ENCODE measurements at places on chromosomes 12 and 14.

DNA sequence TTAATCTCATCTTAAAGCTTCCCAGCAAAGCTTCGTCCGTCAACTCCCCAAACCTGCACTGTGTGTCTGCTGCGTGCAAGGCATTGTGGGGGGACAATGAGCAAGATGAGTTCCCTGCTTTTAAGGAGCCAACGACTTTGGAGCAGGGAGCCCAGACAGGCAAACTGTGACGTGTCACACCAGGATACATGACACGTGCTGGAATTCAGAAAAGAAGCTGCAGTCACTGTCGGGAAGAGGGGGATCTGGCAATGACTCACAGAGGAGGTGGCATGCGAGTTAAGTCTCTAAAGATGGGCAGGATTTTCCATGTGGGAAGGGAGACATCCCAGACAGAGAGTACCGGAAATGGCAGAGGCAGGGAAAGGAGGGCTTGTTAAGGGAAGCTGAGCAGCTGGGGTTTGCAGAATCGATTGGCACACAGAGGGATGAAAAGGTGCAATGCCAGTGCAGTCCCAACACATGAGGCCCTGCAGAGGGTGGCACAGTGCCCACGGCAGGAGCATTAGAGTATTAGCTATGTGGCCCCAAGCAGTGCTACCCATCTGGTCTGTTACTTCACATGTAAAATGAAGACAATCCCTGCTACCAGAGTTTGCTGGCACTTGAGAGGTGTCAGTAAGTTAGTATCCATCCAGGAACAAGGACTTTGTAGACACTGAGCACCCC, 52.9 kb downstream of the SETD3 start:
- no peak for DNase-seq

DNA sequence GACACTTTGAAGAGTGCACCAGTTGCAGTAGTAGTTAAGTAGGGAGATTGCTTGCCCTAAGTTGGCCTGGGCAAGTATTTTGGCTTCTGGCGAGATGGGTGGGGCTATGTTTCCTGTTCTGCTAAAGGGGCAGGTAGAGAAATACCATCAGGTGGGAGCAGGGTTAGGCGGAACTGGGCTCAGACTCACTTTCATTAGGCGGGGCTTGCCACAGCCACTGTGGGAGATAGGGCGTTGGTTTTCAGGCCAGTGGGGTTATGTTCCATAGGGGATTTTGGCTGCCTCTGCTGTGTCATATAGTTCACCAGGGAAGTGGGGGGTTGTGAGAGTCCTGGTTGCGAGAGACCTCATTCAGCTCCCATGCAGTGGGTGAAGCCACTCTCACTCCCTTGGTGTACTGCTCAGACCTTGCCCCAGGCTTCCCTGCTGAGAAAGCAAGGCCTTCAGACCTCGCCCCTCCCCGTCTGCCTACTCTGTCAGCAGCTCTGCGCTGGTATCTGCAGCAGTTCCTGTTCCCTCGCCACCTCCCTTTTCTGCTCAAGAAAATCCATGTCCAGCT, 43.3 kb downstream of the AEBP2 start:
- no peak for DNase-seq

DNA sequence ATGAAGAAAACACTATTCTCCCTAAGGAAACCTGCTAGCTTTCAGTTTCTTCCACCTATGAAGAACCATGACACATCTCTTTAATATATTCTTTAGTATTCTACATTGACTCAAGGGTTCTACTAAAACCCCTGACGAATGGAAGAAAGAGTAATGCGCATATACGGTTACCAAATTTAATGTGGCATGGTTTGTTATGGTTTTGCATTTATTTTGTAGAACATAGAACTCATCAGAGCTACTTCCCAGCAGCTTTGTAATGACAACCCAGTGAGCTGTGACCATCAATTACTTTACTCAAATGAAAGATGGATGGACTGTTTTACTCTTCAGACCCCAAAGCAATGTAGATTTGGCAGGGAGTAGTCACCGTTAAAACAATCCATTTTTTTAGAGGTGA, 19.2 kb downstream of the PTHLH start:
- DNase-seq = no peak

DNA sequence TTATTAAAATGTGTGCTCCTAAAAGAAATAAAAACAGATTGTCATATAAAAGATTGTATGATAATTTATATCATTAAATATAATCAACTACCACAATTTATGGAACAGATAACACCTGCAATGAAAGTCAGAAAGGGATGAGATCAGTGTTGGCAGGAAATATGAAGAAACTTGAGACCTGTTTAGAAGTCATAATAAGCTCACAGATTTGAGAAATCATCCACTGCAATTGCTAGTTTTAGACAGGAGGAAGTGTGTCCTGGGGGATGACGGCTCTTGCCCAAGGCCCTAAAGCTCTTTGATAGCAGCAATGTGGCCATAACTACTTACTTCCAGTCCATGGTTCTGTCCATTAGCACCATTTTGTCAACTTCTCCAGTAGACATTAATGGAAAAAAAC, 122.8 kb upstream of the SOX5 start:
- DNase-seq = no peak

DNA sequence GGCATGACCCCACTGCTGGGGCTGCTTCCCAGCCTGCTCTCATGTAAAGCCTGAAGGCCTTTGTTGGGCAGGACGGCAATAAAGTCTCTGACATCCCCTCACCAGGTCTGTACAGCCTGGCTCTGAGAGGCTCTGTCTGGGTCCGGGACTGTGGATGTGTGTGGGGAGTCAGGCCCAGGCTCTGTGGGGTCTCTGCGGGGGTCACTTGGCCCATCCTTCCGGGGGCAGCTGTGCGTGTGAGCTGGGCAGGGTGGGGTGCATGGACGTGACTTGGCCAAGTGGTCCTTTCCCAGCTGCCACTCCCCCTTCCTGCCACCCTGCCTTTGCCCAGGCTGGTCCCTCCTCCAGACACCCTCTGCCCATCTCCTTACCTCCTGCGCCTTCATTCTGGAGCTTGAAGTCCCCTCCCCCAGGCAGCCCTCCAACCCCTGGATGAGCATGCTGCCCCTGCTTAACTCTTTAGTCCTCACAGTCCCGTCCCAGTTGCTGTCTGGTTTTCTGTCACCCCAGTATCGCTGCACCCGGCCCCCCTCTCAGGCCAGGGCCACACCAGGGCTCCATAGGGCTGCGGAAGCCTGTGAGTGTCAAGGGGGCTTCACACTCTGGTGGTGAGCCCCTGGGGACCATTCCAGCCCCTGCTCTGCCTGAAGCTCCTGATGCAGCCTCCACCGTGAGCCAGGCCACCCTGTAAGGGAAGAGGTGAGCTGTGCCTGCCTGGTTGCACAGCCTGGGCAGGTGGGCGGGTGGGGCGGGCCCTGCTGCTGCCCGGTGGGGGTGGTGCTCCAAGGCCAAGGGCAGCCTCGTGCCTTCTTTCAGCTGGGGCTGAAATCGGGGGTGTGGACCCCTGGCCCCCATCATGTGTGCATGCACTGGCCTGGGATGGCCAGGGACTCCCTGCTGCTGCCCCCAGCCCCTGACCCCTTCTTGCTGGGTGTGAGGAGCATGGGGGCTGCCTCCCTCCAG, 25.5 kb upstream of the KIF26A start:
- no peak for DNase-seq

DNA sequence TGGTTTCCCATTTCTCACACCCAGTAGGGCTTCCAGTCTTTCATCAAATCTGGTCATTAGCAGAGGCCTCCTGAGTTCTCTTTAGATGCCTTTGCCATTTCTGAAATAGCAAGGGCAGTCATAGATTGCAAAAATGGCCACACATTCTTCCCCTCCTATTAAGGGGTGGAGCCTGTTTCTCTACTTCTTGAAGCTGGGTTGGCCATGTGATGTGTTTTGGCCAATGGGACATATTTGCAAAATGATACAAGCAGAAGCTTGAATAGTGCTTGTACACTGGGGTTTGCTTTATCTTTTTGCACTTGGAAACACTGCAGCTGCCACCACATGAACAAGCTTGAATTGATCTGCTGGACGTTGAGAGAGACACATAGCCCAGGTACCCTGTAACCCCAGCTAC, 109.3 kb downstream of the VRK1 start:
- DNase-seq = no peak

- no peak for DNase-seq
Observed at GRCh38 chr12:24848941-24849477, 99.9 kb downstream of the BCAT1 start.

GRCh38 chr14:21098076-21098891, at the start of gene ZNF219:
Gene ZNF219, minus strand, starts transcription at chr14:21098655. Its CDS starts 5,064 bp downstream, at chr14:21093591.
- no peak for DNase-seq

DNA sequence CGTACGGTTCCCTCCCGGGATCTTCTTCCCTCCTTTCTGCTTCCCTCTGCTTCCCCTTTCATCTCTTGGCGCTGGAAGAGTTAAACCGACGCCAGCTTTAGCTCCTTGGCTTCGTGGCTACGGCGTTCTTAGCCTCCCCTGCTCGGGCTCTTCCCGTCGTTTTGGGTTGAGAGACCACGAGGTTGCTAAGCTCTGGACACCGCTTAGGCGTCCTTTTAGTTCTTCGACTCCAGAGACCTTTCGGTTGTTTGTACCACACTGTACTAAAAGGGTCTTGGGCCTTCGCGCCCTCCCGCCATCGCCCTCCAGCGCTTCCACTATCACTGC, 545 bp downstream of the CPSF2 start:
- DNase-seq = peak; percentile 62

DNA sequence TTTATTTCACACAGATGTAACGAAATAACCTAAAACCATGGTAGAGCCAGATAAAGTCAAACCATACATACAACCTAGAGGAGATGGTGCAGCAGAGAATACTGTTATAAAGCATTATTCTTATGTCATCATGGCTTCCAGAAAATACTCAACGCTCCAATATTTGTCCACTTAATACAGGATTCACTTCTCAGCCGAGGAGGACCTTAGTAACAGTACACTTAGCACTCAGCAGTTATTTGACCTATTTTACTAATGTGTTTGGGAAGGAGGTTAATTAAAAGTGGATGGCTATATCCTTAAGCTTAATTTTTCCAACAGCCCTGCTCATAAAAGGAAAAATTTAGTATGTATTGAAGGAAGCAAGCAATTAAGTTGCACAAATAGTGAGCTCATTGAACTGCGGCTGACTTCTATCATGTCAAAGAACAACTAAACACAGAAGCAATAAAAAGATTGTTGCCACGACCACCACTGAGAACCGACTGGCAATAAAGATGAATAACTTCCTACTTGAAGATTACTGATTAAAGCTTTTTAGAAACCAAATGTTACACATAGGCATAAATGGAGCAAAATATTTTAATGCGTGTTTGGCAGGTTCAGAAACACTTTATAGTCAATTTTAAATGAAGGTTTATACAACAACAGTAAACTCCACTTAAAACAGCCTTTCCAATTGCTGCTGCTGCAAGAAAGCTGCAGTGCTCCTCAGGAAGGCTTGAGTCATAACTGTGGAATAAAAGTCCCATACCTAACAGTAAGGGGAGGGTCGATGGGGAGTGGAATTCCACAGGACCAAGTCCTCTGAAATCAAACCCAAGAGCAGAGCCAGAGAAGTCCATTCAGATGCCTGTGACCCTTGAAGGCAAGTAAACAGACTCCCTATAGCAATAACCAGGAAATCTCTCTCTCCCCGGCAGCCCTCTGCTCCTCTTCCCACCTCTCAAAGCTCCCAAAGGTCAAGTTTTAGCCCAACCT, 218.9 kb upstream of the CDKN3 start:
- DNase-seq = no peak

GRCh38 chr12:31311634-31312258, 14.2 kb downstream of the SINHCAF start:
- DNase-seq = no peak

- peak; percentile 78 for DNase-seq
Observed at GRCh38 chr12:128069359-128069997, 197.5 kb upstream of the TMEM132C start.

DNA sequence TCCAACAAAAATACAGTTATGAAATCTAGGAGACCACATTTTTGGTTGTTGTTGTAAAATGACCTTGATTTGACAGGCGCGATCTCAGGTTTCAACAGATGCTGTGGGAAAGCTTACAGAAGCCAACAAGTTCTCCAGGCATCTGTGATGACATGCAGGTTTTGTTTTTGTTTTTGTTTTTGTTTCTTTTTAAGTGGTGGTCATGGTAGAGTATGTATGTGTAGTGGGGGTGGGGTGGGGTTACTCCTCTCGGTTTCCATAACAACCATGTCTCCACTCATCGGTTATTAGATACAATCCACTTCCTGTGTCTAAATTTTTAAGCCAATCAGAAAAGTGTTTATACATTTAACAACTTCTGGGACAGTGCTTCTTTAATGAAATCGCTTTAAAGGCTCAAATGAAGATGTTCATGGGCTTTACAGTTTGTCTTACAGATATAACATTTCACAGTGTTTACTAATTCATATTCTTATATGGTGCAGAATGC, 199.9 kb upstream of the FOXN3 start:
- DNase-seq = no peak

- DNase-seq = peak; percentile 48
Observed at GRCh38 chr14:64970776-64971477, 1.2 kb downstream of the RAB15 start.

GRCh38 chr14:106024983-106025604, 498.7 kb downstream of the TMEM121 start:
- DNase-seq = no peak

- no peak for DNase-seq
Observed at GRCh38 chr14:74963705-74964271, 8.4 kb upstream of the PGF start.

DNA sequence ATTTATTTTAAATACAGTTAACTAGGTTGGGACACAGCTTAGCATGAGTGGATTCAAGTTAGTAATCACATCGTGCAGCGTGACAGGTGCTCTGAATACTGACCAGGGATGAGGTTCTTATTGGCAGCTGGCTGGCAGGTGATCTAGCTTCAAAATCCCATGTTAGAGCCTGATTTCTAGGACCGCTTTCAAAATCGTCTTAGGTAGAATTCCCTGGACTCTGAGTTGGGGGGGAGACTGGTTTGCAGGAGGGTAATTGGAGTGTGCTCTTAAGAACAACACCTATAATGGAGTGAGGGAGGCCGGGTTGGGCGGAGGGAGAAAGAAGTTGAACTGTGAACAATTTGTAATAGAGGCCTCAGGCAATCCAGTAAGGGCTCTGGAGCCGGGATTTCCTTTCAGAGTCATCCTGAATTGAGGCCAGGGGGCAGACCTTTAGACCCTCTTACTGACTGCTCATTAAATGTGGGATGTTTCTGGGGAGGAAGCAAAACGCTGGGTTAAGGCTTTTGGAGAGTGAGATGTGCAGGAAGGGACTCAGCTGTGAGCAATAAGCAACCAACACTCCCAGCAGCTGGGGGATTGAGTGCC, 874 bp upstream of the YARS2 start:
- no peak for DNase-seq

GRCh38 chr12:50050410-50051098, 6.8 kb upstream of the ASIC1 start:
- DNase-seq = no peak

Data from T47D (cell line).